Activated naive CD4-positive, alpha-beta T cell treated with anti-CD3 and anti-CD28 coated beads, Interleukin-2, amount 10 ng/mL, durations not matched to agents 7 days and 5 days (primary cell): ENCODE measurements at places on chromosomes 6 and 20.

DNA sequence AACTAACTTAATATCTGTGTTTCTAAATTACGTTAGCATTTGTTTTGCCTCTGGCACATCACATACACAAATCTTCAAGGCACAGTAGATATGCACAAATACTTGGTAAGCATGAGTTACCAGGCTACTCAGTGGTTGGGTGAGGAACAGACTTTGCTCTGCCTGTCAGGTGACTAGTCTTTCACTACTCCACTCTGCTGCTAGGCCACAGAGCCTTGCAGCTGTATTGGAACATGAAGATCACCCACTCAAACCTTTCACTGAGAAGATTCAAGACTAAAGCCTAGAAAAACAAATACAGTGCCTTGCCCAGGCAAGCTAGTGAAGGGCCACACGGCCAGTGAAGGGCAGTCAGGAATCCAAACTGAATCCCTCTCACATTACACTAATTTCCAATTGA is 47.0 kb downstream of the DTNBP1 start:
- no peak for DNase-seq

DNA sequence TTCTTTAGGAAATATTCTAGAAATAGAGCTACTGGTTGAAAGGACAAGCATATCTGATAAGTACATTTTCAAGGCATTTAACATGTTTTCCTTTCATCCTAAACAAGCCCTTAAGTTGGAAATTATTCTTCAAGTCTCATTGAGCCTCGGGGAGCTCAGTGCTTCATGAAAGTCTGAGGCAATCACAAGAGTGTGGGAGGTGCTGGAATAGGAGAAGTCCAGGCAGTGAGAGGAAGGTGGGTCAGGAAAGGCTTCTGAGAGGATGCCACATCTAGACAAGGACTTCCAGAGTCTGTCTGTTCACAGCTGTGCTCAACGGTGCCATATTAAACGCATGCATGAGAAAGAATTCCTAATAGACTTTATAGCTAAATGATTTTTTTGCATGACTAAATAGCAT is 69.8 kb downstream of the CD83 start:
- no peak for DNase-seq

- DNase-seq: no peak
Measured at GRCh38 chr6:136859430-136859829, 37.0 kb downstream of the PEX7 start.

- no peak for DNase-seq
Measured at GRCh38 chr6:125722886-125723285, 26.5 kb upstream of the HEY2 start.

DNA sequence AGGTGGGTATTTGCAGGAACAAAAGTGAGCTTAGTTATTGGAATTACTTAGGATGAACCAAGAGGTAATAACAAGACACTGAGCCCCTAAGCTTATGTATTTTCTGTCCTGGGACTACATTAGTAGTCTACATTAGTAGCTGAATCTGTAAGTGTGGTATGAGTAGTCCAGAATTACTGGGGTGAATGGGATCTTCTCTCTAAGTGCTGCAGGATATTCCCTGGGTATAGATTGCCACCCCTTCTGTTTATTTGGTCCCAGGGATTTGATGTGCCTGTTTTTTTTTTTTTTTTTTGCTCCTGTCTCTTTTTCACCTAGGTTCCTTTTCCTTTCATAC is 5.9 kb downstream of the CD2AP start:
- no peak for DNase-seq

- no peak for DNase-seq
Measured at GRCh38 chr20:11783102-11783850, 134.4 kb upstream of the BTBD3 start.
